ENCODE measurements at places on chromosomes 7 and 10. TPM values are rescaled to one million over a fixed set of nuclear protein-coding genes. Genes with fewer than 3 reads are reported as not detected.

Gene AKR1C8
- total RNA-seq: not detected

Gene UMAD1
- total RNA-seq: 8.4 TPM

Gene EIF5AL1
- total RNA-seq: 2.0 TPM

Gene AKR1D1
- total RNA-seq: not detected

Gene AP5Z1
- total RNA-seq: 31.2 TPM

Gene FRMPD2
- not detected for total RNA-seq

GRCh38 chr10:77856566-77856965 lies 70.0 kb downstream of the DLG5 start:
- DNase-seq: no peak

- DNase-seq: peak; percentile 80
Observed at GRCh38 chr7:38374507-38374906, 101.1 kb upstream of the TARP start.

DNA sequence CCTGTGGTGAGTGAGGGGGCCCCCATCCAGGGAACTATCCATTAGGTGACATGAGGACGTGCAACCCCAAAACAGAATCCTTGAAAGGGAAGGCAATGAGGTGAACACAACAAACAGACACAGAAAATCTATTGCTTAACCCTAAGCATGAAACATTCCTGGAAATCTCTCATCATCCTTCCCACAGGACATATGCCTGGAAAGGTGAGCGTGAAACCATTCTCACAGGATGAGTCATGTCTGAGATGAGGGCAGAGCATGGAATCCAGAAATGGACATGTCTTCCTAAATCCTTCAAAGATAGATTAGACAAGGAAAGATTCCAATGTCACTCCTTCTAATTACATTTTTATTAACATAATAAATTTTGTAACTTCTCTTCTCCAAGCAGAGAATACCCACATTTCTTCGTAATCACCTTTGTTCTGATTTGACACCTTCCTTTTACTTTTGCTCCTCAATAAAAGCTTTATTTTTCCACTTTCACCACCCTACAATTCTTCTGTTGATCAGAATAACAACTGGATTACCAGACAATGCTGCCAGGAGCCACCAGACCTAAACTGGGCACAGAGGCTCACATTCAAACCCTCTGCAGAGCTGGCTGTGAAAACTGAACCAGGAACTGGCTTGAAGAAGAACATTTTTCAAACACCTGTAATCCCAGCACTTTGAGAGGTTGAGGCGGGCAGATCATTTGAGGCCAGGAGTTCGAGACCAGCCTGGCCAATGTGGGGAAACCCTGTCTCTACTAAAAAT lies 67.2 kb downstream of the COBL start:
- DNase-seq: no peak

- no peak for DNase-seq
Observed at GRCh38 chr7:141696348-141696747, 5.6 kb downstream of the DENND11 start.

GRCh38 chr7:74405191-74405898 lies 48.4 kb upstream of the GTF2IRD1 start:
- peak; percentile 91 for DNase-seq

DNA sequence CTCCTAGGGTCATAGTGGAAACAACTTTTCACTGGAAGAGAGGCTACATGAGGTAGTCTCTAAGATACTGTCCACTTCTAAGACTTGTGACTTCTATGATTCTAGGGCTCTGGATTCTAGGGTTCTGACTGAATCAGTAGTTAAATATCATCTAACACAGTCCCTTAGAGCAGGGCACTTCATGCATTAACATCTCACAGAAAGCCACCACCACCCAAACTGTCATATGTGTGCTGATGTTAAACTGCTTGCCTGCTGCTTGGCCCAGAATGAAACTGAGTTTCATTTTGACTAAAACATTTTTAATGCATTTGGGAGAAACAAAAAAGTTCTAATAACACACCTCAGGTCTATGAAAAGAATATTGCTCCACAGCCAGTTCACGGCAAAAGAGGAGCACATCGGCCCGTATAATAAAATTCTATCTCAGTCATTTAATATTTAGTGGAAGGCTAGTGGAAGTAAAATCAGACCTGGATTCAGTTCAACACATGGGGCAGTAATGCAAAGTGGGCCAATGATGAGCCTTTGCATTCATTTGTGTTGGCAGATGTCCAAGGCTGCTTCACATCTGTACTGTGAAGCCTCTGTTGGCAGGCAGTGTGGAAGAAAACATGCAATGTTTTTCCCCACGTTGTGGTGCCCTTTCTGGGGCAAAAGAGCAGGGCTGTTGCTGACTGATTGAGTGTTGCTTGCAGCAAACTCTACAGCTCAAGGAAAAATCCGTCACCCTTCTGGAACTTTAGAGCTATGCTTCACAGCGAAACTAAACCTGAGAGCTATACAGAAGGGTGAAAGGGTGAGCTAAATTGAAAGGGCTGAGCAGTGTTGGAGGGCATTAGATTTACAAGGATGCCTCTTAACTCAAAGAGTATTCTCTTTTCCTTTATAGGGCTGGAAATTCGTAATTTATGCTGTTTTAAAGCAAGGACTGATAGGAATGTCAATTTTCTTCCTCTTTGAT lies 33.5 kb upstream of the AUTS2 start:
- no peak for DNase-seq

- no peak for DNase-seq
Observed at GRCh38 chr7:5557920-5558401, 134.3 kb upstream of the TNRC18 start.

DNA sequence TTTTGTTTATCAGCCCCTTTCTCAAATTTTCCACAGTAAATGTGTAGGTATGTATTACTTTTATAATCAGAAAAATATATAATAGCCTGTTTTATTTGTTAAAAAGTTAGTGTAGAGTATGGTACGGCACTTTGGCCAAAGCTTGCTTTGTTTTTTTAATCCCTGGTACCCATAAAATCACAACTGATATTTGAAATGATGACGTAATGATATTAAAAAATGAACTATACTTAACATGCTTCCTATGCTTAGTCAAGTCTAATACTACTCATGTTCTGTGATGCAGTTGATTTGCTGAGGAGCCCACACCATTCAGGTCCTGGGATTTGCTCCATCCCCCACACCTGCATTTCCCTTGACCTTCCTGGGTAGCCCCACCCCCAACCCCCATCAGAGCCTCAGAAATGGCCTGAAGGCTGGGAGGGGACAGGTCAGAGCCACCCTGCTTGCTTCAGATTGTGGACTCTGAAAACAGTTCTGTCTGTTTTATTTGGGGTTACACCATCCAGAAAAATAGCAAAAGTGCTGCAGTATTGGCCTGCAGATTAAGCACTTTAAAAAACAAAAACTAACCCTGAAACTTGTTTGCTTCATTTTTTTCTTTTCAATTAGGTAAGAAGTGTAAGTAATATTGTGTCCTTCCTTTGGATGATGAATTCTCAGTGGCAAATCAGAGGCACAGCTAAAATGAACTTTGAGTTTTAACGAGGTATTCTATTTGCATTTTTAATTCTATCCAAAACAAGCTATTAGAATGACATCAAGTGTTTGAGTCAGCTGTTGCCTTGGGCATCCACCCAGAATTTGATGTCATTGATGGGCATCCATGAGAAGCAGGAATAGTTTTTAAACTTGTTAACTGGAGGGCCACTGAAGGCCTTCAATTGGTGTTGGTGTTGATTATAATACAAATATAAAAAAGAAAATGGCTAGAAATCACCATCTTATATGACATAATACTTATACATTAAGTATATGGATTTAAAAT lies 23.3 kb downstream of the PLCE1 start:
- DNase-seq: peak; percentile 68

- peak; percentile 17 for DNase-seq
Observed at GRCh38 chr7:41861642-41862041, 158.8 kb upstream of the INHBA start.

GRCh38 chr10:33655921-33656320 lies 321.5 kb upstream of the NRP1 start:
- no peak for DNase-seq

- DNase-seq: no peak
Observed at GRCh38 chr10:1638889-1639419, 98.4 kb downstream of the ADARB2 start.

- DNase-seq: peak; percentile 30
Observed at GRCh38 chr10:103077491-103078308, 115.4 kb downstream of the NT5C2 start.

DNA sequence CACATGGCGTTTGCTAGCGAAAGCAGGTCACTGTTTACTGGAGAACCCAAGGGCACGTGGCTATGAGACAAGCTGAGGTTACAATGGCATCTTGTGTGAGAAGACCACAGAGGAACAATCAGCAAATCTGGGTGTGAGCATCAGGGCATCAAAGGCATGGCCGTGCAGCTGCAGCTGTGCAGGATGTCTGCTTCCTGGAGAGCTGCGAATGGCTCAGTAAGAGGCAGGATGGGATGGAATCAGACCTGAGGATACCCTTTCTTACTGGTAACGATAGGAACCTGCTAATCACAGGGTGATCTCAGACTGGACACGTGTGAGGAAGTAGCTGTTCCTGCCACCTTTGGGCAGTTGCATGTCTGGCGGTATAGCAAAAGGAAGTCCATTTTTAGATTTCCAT lies 119.5 kb downstream of the RNF216 start:
- DNase-seq: no peak

DNA sequence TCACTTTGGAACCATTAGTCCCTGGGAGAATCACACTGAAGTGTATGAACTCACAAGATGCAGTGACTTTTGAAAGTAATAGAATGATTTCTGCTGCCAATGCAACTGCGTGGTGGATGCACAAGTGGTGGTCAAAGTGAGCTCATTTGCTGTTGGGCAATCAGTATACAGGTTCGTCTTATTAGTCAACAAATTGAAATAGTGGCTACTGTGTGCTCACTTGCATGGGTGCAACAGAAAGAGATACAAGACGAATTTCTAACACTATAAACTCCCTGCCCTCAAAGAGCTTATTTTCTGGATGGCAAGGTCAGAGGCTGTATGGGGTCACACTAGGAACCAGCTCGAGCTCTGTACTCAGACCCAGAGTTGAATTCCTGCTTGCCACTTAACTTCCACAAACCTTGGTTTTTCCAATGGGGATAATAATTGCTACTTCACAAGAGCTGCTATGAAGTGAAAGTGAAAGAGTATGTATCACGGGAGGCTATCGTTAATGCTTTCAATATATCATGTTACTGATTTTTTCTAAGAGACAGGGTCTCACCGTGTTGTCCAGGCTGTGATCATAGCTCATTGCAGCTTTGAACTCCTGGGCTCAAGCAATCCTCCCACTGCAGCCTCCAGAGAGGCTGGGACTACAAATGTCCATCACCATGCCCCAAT lies 8.3 kb upstream of the BCL7B start:
- DNase-seq: no peak

- DNase-seq: no peak
Observed at GRCh38 chr7:28026237-28026636, 154.4 kb downstream of the JAZF1 start.

DNA sequence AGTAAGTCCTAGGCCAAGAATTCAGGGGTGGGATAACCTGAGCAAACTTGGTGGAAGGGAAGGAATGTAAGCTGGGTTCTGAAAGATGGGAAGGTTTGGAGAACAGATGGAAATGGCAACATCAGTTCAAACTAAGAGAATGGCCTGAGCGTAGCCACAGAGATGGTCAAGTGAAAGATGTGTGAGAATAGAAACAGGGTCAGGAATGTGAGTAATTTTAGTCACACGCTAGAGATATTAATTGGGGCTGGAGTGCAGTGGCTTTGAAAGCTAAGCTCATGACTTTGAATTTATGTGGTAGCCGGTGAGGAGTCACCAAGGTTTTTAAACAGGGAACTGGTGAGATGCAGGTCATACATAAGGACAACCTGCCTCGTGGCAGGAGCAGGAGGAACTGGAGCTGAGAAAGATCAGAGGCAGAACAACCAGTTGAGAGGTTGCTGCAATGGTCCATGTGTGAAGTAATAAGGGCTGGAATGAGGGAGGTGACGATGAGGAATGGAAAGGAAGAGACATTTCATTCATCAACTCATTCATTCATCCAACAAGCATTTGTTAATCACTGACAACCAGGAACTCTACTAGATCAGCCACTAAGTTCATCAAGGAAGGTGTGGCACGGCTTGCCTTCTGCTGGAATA lies 12.9 kb upstream of the SORBS1 start:
- no peak for DNase-seq

GRCh38 chr10:27041196-27041595 lies 59.1 kb downstream of the ANKRD26 start:
- no peak for DNase-seq

GRCh38 chr10:26807532-26807931 lies 53.2 kb downstream of the ABI1 start:
- DNase-seq: no peak

DNA sequence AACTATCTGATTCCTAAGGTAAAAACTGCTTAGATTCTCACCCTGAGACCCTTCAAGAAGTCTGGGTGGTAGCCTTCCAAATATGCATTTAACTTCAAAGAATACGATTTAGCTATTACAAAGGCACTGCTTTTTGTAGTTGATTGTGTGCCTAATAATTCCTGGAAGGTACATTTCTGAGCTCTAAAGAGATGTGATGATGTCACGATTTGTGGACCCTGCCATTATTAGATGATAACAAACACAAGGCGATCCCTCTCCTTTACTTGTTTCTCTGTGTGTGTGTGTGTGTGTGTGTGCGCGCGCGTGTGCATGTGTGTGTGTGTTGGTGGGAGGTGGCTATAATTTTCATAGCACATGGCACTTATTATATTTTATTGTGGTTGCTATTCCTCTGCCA lies 70.9 kb downstream of the TFPI2 start:
- DNase-seq: no peak

DNA sequence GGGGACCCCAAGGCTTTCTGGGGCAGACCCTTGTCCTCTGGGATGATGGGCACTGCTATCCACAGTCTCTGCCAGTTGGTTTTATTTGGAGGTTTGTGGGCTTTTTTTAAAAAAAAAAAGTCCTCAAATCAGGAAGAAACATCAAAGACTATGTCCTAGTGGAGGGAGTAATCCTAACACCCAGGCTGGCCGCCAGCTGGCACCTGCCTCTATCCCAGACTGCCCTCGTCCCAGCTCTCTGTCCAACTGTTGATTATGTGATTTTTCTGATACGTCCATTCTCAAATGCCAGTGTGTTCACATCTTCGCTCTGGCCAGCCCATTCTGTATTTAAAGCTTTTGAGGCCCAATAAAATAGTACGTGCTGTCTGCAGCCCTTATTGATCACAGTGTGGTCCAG lies 61.0 kb upstream of the LRRC4 start:
- no peak for DNase-seq

GRCh38 chr7:140262242-140262903 lies 85.6 kb upstream of the KDM7A start:
- no peak for DNase-seq

- DNase-seq: no peak
Observed at GRCh38 chr10:23069019-23069815, 26.2 kb upstream of the MSRB2 start.

- DNase-seq: peak; percentile 58
Observed at GRCh38 chr7:69932034-69932628, 333.9 kb downstream of the AUTS2 start.

DNA sequence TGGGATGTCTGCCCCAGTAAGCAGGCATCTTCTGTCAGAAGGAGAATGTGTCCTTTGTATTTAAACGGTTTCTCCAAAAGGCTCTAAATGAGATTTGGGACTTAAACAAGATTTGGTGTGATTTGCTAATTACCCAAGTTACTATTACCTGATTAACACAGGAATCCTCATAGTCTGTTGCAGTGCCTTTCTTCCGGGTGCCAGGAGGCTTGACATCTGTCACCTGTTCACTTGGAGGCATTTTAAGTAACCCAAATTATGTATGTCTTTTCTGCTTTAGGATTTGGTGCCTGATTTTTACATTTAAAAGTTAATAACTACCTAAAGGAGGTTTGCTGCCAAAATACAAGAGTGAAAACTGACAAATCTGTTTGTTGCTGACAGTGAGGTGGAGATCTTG lies 587.9 kb upstream of the GALNT17 start:
- DNase-seq: no peak
